NT2/D1 (cell line): ENCODE measurements at places on chromosomes 1 and 21.

DNA sequence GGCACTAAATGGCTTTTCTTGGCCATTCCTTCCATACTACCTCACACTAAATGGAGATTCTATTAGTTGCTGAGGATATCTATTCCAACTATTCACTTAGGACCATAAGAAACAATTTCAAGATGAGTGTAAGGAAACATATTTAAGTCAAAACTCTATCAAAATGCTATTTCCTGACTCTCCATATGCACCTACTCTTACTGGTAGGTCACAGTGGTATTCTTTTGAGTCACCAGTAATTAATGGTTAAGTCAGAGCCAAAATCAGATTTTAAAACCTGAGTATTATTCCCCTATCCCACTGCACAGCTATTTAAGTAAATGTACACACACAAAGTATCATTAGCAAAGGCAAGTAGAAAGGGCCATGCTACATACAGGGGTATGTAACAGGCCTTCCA lies 50.3 kb downstream of the ARID4B start:
- no peak for DNase-seq

- DNase-seq: no peak
Measured at GRCh38 chr1:22536506-22536905, 26.8 kb upstream of the EPHA8 start.

DNA sequence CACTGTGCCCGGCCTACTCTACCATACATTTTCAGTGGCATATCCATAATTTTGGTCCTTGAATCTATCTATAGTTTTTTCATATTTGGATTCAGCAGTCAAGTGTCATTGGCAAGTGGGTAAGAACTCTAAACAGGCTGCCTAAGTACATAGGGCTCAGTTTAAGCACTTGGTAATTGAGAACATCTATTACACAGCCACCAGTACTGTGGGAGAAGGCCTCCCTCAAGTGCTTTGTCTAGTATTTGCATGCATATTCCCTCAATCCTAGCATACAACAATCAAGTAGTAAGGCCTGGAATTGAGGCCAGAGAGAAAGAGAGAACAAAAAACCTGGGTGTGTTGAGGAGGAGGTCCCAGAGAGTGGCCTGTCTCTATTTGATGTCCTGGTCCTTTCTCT lies 325.2 kb downstream of the USP25 start:
- no peak for DNase-seq

- no peak for DNase-seq
Measured at GRCh38 chr21:37232274-37233018, 34.7 kb downstream of the VPS26C start.

GRCh38 chr1:77704736-77705135 lies 22.3 kb upstream of the ZZZ3 start:
- DNase-seq: no peak

- DNase-seq: no peak
Measured at GRCh38 chr1:59108481-59109317, 188.2 kb upstream of the FGGY start.

DNA sequence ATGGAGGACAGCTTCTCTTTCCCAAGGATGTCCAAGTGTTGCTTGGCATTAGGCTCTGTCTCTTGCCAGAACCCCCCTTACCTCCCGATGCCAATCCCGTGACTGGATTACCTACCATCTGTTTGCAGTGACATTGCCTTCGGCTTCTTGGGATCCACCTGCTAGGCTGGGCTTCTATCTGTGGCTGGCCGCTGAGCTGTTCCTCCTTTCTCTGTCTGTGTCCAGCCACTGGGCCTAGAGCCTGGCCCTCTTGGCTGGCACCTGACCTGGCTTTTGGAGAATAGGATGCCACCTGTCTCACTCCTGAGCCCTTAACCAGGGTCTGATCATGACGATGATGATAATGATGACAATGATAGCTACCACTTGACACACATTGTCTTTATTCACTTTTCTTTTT lies 41.6 kb upstream of the STUM start:
- DNase-seq: no peak

DNA sequence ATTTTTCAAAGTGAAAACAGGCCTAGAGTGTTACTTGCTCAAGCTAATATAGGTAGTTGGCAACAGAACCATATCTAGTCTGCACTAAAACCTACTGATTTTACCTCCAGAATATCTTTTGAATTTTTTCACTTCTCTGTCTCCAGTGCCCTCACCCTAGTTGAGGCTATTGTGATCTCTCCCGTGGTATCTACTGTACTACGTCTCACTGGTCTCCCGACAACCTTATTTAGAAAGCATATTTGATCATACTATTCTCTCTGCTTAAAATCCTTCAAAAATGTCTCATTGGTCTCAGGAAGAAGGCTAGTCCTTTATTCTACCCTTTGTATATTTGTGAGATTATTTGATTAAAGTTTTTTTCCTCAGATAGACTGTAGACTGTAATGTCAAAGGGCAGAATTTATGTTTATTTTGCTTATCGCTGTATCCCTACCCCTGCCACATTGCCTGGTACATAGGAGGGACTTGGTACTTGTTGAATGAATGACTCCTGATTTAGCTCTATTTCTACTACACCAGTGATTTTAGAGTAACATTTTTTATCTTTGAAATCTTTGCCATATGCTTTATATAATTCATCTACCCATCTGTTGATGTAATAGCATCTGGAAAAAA lies 135.5 kb upstream of the KIAA1614 start:
- no peak for DNase-seq

- DNase-seq: no peak
Measured at GRCh38 chr1:18290740-18291412, 183.3 kb downstream of the IGSF21 start.

DNA sequence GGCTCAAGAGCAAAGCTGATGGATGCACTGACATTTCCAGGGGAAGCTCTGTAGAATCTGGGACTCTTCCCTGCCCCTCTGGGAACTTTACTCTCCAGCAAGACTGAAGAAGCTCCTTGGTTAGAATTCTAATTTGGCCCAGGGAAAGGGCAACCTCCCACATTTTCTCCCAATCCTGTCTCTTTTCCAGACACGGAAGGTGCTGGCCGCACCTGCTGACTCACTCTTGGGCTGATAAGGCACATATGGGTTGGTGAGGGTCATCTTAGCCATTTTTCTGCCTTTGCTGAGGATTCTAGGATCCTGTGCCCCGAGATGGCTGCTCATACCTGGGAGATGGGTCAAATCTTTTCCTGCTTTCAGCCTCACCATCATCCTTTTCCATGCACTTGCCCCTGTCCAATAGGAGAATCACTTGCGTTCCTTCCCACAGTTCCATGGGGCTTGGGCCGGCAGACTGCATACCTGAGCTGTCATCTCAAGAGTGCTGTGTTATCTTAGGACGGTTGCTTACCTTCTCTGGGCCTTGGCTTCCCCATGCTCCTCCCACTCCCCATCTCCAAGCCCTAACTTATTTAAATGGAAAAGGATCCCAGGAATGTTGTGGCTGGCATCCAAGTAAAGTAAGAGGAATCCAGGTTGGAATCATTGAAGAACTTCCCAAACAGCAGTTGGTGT lies 1.3 kb downstream of the TINAGL1 start:
- DNase-seq: no peak

DNA sequence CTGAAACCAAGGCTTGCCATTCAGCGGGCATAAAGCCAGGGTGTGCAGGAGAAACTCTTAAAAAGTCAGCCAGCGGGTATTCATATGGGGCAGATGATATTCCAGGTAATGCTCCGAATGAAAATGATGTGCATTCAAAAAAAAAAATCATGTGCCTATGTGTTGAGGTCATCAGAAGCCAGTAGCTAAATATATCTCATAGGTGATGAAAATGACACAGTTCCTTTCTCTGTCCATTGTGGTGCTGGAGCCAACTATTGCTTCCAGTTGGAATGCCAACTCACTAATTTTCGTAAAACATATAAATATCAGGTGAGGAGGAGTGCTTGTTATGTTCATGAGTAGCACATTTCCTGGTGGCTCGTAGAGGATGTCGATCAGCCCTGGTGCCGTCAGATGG lies 23.2 kb downstream of the AJAP1 start:
- DNase-seq: no peak

GRCh38 chr1:9766759-9767442 lies 56.9 kb downstream of the CLSTN1 start:
- no peak for DNase-seq

- no peak for DNase-seq
Measured at GRCh38 chr21:33951276-33952178, 35.9 kb upstream of the ATP5PO start.

GRCh38 chr1:29390491-29391361 lies 154.4 kb downstream of the PTPRU start:
- no peak for DNase-seq

DNA sequence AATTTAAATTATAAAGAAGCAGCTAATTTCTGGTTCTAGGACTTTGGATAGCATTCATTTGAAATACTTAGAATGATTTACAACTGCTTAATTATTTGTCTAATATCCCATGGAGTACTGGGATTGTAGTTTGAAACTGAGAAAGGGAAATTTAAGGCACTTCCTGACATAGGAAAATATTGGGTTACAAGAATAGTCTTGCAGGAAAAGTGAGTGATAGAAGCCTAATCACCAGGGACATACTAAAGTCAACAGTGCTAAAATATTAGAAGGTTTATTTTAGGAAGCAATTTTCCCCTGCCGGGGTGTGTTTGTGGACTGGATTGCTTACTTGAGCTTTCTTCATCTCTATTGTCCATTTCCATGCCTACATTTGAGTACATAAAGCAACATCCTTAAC lies 661.6 kb downstream of the ADGRL2 start:
- no peak for DNase-seq

GRCh38 chr21:26195708-26196107 lies 25.1 kb upstream of the APP start:
- no peak for DNase-seq

DNA sequence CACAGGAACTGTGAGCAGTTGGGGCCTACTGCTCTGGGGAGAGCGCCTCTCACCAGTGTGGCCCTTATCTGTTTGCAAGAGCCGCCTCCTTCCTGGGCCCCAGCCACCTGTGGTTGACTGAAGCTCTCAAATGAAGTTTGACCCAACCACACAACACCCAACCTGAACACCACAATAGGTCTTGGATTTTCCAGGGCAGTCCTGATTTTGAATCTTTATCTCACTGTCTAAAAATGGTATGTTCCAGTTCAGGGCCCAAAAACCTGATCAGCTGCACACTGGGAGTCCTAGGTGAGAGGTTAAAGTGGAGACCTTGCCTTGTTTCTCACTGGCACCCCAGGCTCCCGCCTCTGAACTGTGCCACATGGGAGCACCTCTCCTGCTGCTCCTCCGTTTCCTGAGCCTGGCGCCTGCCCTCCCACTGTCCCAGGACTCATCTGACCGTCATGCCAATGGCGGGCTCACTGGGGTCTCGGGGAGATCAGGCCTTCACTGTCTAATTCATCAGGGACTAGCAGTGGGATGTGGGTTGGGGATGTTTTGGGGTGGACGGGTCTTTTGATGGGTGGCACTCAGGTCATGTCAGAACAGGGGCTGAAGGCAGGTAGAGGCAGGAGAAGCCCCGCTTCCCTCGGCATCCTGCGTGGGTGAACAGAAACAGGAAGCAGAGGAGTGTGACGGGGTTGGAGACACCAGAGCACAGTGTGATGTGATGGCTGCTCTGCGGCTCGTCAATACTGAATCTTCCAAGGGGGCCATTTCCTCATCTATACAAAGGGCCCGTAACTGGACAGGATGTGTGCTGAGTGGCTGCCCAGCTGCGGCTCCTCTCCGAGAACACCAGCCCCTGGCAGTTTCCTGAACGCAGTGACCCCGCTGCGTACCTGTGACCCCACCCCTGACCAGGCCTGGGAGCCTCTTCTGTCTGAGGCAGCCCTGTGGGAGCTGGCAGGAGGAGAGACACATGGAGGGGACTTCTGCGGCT lies 59.6 kb upstream of the ITPKB start:
- no peak for DNase-seq

DNA sequence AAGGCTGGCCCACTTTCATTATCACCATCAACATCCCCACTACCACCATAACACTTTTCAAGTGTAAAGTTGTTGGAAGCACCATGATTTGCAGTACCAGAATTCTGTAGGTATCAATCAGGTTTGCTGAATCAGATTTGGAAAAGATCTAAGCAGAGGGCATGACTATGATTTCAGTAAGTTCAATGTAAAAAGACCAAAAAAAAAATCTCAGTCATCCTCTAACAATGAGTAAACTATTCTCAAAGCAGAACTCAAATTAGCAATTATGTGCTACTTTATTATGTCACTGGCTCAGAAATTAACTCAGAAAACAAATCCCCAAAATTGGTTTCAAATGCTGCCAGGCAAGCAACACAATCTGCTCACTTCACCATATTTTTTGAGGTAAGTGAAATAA lies 187.8 kb upstream of the HP1BP3 start:
- no peak for DNase-seq

- DNase-seq: no peak
Measured at GRCh38 chr1:163844459-163844858, 522.7 kb downstream of the NUF2 start.

DNA sequence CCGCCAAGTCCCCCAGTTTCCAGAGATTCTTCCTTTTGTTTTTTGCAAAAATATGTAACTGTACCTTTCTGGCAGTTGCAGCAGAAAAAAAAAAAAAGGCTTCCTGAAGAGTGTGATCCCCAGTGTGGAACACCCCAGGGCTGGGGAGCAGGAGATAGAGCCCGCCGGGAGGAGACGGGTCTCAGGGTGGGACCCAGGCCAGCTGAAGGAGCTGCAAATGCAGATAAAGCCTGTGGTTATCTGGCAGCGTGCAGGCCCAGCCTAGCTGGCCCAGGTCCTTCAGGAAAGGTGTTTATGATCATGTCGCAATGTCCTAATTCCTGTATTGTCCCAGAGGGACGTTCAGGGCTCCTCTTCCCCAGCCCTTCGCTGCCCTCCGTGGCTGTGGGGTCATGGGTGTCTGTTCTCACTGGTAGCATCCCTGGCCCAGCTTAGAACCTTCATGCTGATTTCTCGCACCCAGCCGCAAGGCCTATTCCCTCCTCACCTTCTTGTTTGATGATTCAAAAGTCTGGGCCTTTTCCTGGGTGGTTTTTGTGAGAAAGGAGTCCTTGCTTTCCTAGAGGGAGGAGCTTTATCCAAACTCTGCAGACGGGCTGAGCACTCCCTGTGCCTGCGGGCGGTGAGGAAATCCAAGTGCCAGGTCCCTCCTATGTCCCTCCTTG lies 26.2 kb downstream of the RNF187 start:
- no peak for DNase-seq

GRCh38 chr1:201742955-201743805 lies 85.8 kb upstream of the IPO9 start:
- no peak for DNase-seq

- DNase-seq: no peak
Measured at GRCh38 chr1:241637604-241638003, 2.6 kb downstream of the CHML start.

- no peak for DNase-seq
Measured at GRCh38 chr1:81226603-81226928, 574.2 kb upstream of the ADGRL2 start.
